ENCODE measurements at places on chromosomes 7 and 10. TPM values are rescaled to one million over a fixed set of nuclear protein-coding genes. Genes with fewer than 3 reads are reported as not detected.

The VGF gene
- total RNA-seq = 0.05 TPM

The CLRN3 gene
- total RNA-seq = 0.05 TPM

The MUC12 gene
- total RNA-seq = 0.57 TPM

The PLEKHS1 gene
- under 0.01 TPM for total RNA-seq

The CUBN gene
- total RNA-seq = 1.7 TPM

The SLC18A3 gene
- total RNA-seq = not detected

The OLAH gene
- 0.09 TPM for total RNA-seq

The CLDN3 gene
- 6.0 TPM for total RNA-seq

The GBF1 gene
- 9.6 TPM for total RNA-seq

Measured in thymus (tissue), 14 donors.